ENCODE measurements at places on chromosomes 3 and 15. TPM values are rescaled to one million over a fixed set of nuclear protein-coding genes. Genes with fewer than 3 reads are reported as not detected.

Gene C3orf38
- 19.0 TPM for total RNA-seq

Gene NDN
- 2.6 TPM for total RNA-seq

Gene CSNK1G1
- total RNA-seq = 16.7 TPM

Gene TKT
- total RNA-seq = 417 TPM

Gene COL8A1
- total RNA-seq = not detected

DNA sequence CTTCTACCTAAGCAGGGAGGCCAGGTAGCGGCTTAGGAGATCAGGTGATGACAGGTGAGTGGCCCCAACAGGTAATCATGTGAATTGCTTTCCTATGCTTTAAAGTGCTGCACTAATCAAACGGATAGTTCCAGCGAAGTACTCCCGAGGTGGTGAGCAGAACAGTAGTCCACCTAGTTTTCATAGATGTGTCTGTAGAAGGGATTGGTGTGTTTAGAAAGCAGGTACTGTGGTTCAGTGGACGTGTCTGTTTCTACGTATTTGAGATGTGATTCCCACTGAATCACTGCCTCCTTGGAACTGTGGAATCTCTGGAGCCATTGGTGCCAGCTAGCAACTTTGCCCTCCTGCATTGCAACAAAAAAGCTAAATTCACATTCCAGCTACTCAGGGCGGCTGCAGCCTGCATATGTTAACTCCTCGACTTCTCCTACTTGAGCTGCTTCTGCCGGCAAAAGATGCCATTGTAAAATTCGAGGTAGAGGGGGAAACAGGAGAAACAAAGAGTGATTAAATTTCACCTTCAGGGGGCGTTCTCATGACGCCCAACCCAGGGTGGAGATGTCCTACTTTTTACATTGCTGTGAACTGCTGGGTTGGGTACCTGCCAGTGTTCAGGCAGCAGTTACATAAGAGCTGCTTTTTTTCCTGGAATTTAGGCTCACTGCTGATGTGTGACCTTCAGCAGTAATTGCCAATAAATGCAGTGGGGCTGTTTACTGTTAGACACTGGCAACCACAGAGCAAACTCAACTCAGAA is 227.3 kb downstream of the ITPR1 start:
- DNase-seq = peak; percentile 24

- no peak for DNase-seq
Observed at GRCh38 chr15:29773816-29774215, 48.5 kb downstream of the TJP1 start.

- DNase-seq = no peak
Observed at GRCh38 chr15:59887211-59887610, 116.9 kb upstream of the FOXB1 start.

DNA sequence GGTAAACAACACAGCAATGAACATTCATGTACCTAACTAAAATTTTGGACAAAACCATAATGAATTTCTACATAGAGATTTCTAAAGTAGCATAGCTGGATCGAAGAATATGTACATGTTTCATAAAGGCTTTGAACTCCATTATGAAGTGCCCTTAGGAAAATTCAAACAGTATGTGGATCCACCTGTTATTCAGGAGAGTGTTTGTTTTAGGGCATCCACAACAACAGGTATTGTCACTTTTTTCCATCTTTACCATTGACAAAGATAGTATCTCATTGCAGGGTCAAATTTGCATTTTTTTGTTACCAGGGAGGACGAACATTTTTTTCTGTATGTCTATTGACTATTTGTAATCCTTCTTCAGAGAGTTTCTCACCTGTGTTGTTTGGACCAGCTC is 75.0 kb downstream of the COL6A5 start:
- no peak for DNase-seq

DNA sequence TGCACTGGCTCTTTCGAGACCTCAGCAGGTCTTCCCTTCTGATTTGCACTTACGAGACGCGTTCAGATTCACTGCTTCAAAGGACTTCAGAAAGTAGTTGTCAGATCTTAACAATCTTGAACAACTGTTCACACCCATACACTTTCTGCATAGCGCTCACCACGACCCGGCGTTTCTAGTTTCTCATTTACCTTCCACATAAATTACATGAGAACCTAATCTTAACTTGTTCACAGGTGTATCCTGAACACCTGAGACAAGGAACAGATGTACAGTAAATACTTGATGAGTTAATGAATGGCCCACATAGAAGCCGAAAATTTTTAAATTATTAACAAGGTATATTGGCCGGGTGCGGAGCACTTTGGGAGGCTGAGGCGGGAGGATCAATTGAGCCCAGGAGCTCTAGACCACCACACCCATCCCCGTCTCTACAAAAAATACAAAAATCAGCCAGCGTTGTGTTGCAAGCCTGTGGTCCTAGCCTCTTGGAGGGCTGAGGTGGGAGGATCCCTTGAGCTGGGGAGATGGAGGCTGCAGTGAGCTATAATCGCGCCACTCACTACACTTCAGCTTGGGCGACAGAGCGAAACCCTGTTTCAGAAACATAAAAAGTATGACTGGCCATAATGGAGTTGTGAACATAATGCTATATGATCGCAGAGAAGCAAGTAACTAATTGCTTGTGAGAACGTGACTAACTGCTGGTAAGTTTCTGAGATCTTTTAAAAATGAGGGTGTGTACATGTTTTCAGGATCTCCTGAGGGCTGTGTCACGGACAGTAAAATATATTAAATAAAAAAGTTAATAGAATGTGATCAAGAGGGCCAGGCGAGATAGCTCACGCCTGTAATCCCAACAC is 984 bp upstream of the SMARCC1 start:
- DNase-seq = peak; percentile 5

DNA sequence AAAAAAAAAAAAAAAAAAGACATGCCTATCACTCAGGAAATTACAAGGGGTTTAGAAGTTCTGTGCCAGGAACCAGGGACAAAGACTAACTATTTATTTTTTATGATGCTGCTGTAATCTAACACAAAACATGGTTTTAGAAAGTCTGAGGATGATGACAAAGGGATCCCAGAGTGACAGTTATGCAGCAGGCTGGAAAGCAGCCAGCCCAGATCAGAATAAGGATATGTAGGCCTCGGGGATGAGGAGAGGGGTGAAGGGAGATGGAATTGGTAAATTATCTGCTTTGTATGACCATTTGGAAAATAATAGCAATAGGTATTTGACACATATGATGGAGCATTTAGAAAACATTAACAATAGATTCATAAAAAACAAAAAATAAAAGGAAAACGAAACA is 34.1 kb upstream of the NMD3 start:
- no peak for DNase-seq

GRCh38 chr15:63615935-63616334 is 18.7 kb downstream of the FBXL22 start:
- DNase-seq = no peak

DNA sequence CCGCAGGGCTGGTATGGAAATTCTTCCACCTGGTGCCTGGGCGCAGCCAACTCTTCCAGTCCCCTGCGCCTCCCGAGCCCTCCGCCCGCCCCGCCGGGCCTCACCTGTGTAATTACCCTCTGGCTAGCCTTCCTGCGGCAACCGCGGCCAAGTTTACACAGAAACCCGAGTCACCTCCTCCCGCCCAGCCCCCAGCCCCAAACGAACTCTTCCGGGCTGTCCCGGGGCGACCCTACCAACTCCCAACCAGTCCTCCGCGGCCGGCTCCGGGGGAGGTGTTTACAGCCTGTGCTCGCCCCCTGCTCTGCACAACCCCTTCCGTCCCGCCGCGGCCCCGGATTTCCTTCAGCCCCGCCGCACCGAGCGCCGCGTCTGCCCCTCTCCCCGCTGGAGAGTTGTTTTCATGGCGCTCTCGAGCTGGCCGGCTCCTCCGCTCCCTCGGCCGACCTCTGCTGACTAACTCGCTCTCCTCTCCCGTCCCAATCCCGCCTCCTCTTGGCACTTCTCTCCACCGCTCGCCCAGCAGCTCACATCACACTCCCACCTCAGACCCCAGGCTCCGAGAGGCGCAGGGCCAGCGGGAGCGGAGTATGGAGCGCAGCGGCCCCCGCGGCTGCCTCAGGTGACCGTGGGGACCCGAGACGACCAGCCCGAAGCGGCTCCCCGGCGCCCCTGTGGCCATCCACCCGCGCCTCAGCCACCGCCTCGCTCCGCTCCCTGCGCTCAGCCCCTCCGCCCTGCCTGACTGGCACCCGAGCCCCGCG is 538 bp downstream of the ATOSA start:
- DNase-seq = peak; percentile 74

GRCh38 chr15:81809543-81809942 is 236.3 kb downstream of the MEX3B start:
- DNase-seq = peak; percentile 31

DNA sequence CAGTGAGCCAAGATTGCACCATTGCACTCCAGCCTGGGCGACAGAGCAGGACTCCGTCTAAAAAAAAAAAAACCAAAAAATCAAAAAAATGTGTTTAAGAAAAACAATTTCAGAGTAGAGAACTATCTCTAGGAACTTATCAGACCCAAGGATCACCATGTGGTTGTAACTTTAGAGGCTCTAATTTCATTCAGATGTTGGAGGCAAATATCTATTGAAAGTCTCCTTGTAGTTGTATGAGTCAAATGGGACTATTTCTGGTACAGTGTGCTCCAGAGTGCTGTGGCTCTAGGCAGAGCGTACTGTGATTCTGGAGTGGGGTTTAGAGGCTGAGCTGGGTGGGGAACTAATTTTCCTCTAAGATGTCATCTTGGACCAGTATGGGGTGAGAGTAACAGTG is 398.7 kb downstream of the SHQ1 start:
- no peak for DNase-seq
